Stimulated activated CD8-positive, alpha-beta memory T cell treated with anti-CD3 and anti-CD28 coated beads, Interleukin-15, amount 100 ng/mL, for 1 hour (primary cell): ENCODE measurements at places on chromosomes 1 and 21.

GRCh38 chr1:239805851-239806772, 285.6 kb upstream of the FMN2 start:
- DNase-seq, result no peak

GRCh38 chr21:26117324-26117971, 53.1 kb downstream of the APP start:
- DNase-seq, result no peak

DNA sequence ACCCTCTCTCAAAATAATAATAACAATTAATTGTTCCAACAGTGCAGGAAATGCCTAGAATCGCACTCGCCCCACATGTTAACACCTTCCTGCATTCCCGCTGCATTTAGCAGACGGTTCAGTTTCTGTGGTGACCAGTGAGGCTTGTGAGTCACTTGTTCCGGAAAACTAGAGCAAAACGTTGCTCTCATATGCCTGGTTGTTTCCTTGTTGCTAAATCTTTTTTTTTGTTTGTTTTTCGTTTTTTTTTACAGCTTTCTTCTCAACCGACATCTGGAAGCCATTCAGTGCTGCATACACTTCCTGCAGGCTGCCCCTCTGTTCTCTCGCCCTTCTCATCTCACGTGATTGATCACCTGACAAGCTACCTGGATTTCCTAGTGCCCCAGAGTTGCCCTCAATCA, 56.9 kb upstream of the TMPRSS2 start:
- no peak for DNase-seq

GRCh38 chr1:49544615-49545014, 479.1 kb downstream of the AGBL4 start:
- no peak for DNase-seq

- DNase-seq, result no peak
Observed at GRCh38 chr1:241574154-241574553, 42.0 kb downstream of the KMO start.

- no peak for DNase-seq
Observed at GRCh38 chr1:183185941-183186490, at the start of gene LAMC2. Gene LAMC2 (plus strand): TSS chr1:183186264. CDS start chr1:183186353, 89 bp downstream.

- DNase-seq, result no peak
Observed at GRCh38 chr1:215407575-215407974, 159.5 kb upstream of the KCTD3 start.

DNA sequence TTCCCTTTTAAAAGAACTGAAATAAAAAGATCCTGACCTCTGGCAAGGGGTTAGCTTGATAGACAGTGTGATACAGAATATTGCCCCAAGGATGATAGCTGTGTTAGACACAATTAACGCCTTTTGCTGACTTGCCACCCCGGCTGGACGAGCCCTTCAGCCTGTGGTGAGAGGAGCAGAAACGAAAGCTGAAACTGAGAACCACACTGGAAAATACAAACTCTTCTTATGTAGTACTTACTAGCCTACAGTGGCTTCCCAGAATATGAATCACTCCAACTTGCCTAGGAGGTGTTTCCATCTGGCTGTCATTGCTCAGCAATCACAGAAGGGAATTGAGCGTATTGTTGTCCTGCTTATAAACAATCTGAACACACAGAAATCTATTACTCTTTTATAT, 22.9 kb downstream of the SAMSN1 start:
- DNase-seq, result no peak

- no peak for DNase-seq
Observed at GRCh38 chr1:168581817-168582572, 5.6 kb downstream of the XCL1 start.

DNA sequence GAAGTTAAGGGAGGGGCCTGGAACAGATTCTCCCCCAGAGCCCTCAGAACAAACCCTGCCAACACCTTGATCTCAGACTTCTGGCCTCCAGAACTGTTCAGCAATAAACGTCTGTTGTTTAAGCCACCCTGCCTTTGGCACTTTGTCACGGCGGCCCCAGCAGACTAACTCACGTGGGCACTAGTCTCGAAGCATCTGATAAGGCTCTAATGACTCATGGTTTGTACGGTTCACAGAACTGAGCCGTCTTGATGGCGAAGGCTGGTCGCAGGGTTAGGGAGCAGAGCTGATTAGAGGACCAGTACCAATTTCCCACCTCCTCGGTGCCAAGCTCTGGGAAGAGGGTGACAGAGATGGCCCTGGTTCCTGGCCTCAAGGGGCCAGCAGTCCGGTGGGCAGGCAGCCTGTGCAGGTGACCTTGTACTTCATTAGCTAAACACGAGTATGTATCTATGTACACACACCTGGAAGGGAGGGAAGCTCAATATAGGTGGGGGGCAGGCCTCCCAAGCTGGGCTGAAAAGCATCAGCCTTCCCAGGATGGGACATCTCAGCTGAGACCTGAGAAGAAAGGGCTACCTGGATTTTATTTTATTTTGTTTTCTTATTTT, 112.8 kb downstream of the MRPS6 start:
- no peak for DNase-seq

GRCh38 chr21:35328856-35329455, 279.9 kb upstream of the RUNX1 start:
- DNase-seq, result no peak

DNA sequence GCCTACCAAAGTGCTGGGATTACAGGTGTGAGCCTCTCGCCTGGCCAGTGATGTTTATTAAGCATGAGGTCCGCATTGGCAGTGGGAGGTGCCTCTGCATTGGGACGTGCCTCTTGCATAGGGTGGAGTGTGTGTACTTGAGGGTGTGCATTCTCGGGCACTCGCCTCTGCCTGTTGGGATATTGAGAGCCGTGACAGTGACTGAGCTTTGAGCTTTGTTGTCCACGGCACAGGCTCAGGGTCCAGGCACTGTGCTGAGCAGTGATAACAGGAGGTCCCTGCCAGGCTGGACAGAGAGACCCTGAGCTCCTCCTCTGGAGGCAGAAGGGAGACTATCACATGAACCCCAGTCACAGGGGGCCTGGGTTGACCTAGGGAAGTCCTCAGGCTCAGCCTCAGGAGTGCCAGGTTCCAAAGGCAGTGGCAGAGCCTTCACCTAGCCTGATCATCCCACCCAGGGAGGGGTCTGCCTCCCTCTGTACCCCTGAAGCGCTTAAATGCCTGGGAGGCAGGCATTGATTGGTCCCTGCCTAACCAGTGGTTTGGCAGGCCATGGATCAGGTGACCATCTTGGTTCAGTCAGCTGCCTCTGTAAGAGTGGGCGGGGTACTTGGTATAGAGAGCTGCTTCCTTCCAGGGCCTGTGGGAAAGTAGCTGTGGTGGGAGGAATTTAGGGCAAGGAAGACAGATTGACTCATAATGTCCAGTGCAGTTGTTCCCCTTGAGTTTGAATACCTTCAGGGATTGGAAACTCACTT, 213.8 kb upstream of the TMEM51 start:
- DNase-seq, result no peak

DNA sequence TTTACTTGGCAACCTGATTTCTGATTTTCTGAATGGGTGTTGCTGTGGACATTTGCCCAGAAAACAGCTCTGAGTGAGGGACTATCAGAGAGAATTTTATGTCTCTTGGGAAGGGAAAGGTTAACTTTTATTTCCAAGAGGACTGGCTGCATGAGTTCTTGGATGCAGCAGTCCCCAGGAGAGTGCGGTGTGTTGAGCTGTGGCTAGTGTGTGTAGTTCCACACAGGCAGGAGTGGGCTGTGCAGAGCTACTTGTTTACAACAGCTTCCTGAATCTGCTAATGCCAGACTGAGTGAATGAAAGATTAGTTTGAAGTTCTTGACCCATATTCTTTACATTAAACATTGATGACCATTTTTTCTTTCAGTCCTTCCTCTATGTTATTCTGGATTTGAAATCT, 41.0 kb upstream of the APOBEC4 start:
- DNase-seq, result no peak

DNA sequence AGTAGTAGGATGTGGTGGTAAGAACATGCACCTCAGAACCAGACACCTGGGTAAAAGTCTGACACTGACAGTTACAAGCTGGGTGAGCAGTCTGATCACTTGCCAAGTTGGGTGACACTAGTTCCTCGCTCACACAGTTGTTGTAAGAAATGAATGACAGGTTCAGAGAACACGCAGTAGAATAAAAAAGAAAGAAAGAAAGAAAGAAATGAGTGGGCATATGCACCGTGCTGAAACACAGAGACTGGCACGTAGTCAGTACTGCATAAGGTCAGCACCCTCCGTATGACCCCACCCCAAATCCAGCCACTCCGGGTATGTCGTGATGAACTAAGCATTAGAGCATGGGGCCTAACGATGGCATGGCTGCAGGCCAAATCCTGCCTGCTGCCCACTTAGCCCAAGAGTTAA, 90.6 kb downstream of the GLUL start:
- DNase-seq, result no peak

GRCh38 chr1:212152869-212153268, 117.3 kb downstream of the DTL start:
- no peak for DNase-seq
